ENCODE measurements at places on chromosomes 2 and 18.

- no peak for DNase-seq
These were observed 100.1 kb downstream of the LRP1B start for GRCh38 chr2:142030735-142031134.

GRCh38 chr2:118614841-118615271 lies 232.6 kb downstream of the EN1 start:
- no peak for DNase-seq

DNA sequence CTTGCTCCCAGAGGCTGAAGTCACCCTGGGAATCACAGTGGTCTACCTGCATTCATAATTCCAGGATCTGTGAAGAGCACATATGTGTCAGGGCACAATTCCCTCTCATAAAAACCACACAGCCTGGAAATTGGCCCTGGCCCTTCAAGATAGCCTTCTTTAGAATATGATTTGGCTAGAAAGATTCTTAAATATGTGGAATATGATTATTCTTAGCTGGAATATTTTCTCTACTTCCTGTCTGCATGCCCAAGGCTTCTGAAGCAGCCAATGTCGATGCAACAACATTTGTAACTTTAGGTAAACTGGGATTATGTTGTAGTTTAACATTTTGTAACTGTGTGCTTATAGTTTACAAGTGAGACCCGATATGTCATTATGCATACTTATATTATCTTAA lies 24.2 kb downstream of the ICOS start:
- DNase-seq: no peak

- no peak for DNase-seq
These were observed 133.7 kb downstream of the GALNT3 start for GRCh38 chr2:165660361-165660760.

- no peak for DNase-seq
These were observed 22.9 kb upstream of the NCKAP5 start for GRCh38 chr2:133591164-133591563.

GRCh38 chr2:121925466-121925865 lies 170.0 kb downstream of the TSN start:
- DNase-seq: no peak

- DNase-seq: no peak
These were observed 85.1 kb downstream of the CHN1 start for GRCh38 chr2:174919947-174920595.

DNA sequence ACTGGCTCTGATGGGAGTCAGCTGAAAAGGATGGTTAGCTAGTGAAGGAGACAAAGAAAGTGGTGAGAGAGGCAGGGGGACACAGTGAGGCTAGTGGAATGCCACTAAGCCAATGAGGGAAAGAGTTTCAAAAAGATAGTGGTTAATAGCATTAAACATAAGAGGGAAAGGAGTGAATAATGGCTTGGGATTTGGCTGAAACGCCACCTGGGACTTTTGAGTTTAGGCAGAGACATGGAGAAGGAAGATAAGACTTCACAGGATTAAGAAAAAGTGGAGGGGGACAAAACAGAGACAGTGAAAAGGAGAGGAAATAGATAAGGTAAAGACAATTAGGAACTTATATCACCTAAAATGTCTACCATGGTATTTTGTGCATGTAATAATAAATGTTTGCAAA lies 6.9 kb downstream of the CD28 start:
- DNase-seq: no peak

DNA sequence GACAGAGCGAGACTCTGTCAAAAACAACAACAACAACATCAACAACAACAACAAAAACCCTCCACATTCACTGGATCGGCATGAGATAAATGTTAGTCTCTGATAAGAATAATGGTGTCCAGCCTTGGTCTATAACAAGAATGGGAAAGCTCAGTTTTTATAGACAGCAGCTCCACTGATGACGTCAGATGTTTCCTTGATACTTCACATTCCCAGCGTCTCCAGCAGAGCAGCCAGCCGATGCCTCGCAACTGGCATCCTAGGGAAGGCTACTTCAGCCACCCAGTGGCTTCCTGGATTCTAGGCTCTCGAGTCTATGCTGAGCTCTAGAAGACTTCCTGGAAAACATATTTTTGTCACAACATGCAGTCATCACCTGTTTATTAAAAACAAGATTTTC lies 271.4 kb upstream of the SMIM21 start:
- no peak for DNase-seq

DNA sequence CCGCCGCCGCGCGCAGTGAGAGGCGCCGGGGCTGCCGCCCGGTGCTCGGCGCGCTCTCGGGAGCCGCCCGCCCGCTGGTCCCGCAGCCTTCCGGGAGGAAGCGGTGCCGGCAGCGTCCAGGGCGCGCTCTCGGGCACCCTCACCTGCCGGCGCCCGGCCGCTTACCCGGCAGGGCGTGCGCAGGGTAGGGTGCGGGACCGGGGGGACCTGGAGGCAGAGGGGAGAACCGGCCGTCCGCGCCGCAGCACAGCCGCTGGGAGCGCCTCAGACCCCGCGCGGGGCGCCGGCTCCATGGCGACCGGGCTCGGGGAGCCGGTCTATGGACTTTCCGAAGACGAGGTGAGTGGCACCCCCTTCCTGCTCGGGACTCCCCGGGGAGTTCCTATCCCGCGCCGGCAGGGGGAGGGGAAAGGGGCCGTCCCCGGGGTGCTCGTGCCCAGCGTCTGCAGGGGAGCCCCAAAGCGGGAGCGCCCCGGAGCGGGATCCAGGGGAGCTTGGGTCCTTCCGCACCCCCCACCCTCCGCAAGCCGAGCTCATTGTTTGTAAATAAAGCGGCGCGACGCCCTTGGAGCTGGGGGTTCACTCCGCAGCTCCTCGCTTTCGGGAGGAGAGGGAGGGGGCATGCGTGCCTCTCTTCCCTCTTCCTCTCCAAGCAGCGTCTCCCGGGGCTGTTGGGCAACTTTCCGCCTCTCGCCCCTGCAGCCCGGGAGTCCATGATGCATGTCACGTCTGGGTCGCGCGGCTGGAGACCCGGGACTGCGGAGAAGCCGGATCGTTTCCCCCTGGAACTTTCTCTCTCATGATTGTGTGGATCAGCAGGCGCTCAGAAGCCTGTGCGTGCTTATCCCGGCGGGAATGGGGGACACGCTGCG lies 580 bp downstream of the NEDD4L start:
- DNase-seq: no peak

DNA sequence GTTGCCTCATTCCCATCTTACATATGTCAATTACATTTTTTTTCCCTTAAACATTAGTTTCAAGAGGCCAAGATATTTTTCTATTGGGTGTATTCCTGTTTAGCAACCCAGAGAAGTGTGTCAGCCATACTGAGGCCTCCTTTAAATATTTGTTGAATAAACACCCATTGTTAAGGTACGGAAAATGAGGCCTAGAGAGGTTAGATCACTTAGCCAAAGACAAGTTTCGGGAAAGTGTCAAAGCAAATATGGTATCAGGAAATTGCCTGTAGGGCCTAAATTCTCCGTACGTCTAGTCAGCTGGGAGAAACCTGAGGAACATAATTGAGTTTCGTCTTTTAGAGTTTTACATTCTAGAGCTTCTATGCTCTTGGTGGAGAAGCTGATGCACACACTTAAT lies 1138.3 kb downstream of the DPP10 start:
- DNase-seq: no peak

DNA sequence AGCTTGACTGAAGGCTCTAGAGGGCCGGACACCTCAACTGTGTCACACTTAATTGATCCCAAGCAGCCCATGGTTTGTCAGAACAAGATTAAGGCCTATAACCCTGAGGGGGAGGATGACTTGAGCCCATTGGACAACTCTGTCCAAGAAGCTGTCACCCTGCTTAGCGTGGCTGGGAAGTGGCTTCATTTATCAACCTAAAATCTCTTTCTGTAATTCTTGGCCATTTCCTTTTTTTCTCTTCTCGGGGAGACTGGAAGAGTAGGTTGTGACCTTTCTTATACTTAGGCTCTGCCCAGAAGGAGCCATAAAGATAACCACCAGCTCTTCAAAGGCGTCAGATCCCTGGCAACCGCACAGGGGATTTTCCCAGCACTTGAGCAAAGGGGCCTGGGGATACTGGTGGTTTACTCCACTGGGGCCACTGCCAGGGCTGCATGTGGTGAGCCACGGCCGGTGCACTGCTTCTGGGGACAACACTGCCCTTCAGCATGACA lies 265.5 kb downstream of the CYRIA start:
- DNase-seq: no peak

DNA sequence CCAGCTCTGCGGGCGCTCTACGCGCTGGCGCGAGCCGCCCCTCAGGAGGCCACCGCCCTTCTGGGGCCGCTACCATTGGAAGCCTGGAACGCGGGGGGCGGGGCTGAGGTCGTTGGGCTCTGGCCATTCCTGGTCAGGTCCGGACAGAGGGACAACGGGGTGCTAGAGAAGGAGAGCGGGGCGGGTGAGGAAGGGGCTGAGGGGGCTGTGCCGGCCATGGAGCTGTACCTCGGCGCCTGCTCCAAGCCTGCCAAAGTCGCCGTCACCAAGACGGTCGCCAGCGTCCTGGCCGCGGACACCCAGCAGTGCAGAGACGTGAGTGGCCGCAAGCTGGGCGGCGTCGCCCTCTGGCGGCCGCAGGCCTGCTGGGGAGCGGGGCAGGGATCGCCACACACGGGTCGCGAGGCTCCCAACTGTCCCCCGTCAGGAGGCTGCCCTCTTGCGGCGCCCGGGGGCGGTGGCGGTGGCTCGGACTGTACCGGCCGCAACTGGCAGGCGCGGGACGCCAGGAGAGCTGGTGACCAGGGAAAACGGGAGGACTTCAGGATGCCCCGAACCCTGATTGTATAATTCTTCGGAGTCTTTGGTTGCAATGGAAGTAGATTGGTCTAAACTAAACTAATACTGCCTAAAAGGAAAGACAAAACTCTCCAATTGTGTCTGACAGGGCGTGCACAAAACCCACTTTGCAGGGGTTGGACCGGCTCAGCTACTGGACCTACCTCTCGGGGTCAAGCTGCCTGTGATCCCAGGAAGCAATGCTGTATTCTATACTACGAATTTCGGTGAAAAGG lies at the start of gene FSIP2:
Gene FSIP2, plus strand, starts transcription at position 126 of the 794 bp plus-strand sequence. Its CDS starts 91 bp downstream, at position 217.
- DNase-seq: no peak

GRCh38 chr2:176525086-176525485 lies 255.8 kb downstream of the MTX2 start:
- DNase-seq: no peak

DNA sequence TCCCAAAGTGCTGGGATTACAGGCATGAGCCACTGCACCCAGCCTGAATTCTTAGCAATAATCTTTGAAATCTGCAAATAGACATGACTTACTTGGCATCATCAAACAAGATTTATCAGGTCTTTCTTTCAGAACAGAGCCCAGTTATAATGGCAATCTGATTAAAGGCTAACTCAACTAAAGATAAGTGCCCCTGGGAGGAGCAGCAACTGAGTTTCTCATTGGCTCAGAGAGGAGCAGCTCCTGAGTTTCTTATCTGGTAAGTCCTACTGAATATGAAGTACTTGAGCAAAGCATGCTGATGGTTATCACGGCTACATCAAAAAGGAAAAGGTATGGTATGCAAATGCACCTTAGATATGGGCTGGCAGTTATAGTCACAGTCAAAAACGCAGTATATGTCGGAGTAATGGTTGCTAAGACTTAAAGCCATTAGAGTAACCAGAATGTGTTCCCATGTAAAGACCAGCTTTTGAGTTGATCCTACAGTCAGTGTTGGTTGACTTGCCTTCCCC lies 15.0 kb upstream of the AP1S3 start:
- DNase-seq: no peak

- DNase-seq: no peak
These were observed 25.3 kb downstream of the DYNAP start for GRCh38 chr18:54616220-54616848.

GRCh38 chr2:30180226-30180625 lies 33.4 kb downstream of the YPEL5 start:
- DNase-seq: no peak

GRCh38 chr2:130328710-130329109 lies 14.0 kb upstream of the IMP4 start:
- no peak for DNase-seq

DNA sequence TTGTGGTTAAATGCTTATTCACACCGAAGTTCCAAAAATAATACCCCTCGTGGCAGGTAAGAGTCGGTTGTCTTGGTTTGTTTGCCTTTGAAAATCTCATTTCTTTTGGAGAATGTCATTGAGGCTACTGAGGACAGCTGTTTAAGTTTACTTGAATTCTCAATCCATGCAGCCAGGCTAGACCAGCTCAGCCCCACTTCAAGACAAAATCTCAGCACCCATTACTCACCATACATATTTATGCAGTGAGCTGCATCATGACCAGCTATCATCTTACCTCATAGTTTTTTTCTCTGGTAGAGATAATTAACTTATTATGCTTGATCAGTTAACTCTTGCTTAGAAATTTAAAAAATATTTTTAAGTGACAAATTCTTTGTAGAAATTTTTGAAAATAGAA lies 115.9 kb downstream of the HAUS1 start:
- no peak for DNase-seq

- DNase-seq: no peak
These were observed 26.0 kb downstream of the CWC22 start for GRCh38 chr2:179981085-179981484.

- DNase-seq: no peak
These were observed 6.6 kb upstream of the ASNSD1 start for GRCh38 chr2:189654641-189655040.

DNA sequence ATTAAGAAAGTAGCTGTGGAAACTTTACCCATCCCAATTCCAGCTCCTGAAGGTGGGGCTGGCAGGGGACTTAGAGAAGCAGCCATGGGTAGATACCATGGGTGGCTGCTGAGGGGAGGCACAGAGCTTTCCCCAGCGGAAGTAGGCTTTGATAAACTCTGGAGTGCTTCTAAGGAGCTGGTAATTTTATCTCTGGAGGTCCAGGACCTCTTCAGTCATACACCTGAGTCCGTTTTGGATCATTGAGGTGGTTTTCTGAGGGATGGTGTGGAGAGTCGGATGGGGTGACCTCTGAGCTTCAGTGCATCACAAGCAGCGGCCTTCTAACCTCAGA lies 36.7 kb upstream of the BMP10 start:
- DNase-seq: peak; percentile 62

DNA sequence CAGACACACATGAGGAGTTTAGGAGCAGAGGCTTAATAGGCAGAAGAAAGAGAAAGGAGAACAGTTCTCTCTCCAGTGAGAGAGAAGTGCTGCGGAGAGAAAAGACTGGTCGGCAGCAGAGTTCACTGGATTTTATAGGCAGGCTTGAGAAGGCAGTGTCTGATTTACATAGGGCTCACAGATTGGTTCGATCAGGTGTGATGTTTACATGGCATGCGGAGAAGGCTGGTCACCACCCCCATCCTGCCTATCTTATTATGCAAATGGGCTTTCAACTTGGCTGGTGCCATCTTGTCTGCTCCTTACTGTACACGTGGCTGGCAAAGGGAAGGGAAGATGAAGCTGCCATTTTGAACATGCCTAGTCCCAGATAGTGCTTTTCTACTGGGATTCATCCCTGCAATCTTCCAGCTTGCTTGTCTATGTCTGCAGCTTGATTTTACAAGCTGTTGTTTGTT lies 113.4 kb downstream of the AP1S3 start:
- DNase-seq: no peak

- no peak for DNase-seq
These were observed 448.0 kb upstream of the SPRED2 start for GRCh38 chr2:65880436-65880835.

GRCh38 chr2:208570066-208570465 lies 163.5 kb downstream of the PTH2R start:
- DNase-seq: no peak

GRCh38 chr2:36492216-36492945 lies 105.6 kb downstream of the FEZ2 start:
- DNase-seq: no peak
